Motor neuron (in vitro differentiated cells): ENCODE measurements at places on chromosomes 2 and 18.

DNA sequence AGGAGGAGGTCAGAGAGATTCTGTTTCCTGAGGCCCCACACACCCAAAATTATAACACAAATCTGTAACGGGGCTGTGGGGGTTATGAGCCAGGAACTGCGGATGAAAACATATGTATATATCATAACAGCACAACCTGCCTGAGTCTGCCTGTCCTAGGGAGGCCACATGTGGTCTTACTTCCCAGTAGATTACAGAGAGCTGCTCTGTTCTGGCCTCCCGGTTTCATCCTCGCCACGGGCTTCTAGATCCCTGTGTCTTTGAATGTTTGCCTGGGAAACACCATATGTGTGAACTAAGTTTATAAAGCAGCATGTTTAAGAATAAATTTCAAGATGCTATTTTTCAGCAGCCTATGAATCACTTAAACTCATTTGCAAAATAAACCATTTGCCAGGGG lies 124.0 kb downstream of the TMEM200C start:
- peak; percentile 33 for ATAC-seq

DNA sequence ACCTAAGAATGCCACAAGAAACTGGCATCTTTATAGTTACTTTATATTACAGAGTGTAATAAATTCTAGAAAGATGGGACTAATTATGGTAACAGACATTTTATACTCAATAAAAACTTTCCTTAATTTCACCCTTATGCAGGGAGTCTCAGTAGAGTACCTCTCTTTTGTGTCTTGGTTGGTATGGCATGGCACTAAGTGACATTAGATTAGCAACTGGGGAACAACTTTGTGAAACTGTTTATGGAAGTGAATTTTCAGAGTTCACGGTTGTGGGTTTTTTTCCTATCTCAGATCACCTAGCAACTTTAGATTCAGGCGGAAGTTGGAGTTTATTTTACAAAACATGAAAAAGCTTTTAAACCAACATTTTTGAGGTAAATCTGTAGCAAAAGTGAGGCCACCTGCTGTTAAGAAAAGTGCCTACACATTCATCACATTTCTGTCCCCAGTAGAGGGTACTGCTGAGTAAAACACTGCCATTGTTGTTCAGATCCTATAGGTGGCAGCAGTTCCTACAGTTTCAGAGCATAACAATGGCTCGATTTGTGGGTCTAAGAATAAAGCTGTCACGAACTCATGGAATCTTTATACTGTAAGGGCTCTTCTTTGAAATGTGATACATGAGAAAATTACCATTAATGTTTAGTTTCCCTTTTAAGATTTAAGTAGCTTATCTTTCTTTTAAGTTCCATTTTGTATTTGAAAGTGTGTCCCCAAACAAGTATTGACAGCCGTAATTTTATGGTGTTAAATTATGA lies 117.6 kb downstream of the CAMKMT start:
- peak; percentile 98 for ATAC-seq

DNA sequence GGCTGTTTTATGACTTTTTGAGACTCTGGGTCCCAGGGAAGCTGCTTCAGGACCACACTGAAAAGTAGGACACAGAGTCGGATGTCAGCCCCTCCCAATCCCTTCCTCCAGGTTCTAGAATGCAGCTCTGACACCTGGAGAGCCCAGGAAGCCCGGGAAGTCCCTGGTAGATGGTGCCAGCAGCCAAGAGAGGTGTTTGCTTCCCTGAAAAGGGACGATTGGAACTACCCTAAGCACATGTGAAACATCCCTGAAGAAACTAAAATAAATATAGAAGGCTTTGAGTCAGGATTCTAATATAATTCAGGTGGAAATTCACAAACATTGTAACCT lies 163.2 kb upstream of the CYRIA start:
- ATAC-seq: no peak

- no peak for ATAC-seq
These were observed 1.4 kb downstream of the KRCC1 start for GRCh38 chr2:88053934-88054781.

DNA sequence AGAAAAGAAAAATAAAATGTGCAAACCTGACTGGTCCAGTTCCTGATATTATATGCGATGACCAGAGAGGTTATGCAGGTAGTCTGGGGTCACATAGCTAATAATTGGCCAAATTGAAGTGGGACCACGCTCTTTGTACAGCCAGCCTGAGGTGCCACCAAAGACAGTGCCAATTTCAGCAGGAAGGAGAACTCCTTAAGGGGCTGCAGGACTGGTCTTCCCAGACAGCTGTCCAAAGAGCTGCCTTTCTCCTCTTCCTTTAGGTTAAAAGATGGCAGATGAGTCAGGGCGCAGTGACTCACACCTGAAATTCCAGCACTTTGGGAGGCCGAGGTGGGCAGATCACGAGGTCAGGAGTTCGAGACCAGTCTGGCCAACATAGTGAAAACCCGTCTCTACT lies 95.5 kb downstream of the ACKR3 start:
- ATAC-seq: no peak

DNA sequence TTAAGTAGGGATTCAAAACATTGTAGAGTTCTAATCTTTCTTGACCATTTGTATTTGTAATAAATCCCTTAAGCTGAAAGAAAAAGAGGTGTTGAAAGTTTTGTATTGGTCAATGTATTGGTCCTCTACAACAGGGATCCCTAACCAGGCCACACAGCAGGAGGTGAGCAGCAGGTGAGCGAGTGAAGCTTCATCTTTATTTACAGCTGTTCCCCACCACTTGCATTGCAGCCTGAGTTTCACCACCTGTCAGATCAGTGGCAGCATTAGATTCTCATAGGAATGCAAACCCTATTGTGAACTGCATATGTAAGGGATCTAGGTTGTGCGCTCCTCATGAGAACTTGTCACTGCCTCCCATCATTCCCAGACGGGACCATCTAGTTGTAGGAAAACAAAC lies 715.7 kb upstream of the NXPH2 start:
- ATAC-seq: no peak

GRCh38 chr2:128545085-128545484 lies 226.4 kb upstream of the HS6ST1 start:
- ATAC-seq: no peak

DNA sequence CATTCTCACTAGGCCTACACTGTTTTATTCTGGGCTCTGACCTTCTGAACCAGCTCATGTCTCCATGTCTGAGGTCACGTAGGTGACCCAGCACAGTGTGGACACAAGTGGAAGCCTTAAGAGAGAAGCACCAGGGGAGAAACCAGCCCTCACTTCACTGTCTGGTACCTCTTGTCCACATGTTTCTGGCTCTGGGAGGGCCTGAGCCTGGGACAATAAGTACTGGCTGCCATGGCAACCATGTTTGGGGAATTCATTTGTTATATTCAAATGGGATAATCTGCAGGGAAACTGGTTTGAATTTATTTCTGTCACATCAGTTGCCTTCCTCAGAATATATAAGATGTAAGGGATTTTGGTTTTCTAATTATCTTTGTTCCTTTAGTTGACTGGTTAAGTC lies 23.3 kb downstream of the MYO3B start:
- ATAC-seq: peak; percentile 38

DNA sequence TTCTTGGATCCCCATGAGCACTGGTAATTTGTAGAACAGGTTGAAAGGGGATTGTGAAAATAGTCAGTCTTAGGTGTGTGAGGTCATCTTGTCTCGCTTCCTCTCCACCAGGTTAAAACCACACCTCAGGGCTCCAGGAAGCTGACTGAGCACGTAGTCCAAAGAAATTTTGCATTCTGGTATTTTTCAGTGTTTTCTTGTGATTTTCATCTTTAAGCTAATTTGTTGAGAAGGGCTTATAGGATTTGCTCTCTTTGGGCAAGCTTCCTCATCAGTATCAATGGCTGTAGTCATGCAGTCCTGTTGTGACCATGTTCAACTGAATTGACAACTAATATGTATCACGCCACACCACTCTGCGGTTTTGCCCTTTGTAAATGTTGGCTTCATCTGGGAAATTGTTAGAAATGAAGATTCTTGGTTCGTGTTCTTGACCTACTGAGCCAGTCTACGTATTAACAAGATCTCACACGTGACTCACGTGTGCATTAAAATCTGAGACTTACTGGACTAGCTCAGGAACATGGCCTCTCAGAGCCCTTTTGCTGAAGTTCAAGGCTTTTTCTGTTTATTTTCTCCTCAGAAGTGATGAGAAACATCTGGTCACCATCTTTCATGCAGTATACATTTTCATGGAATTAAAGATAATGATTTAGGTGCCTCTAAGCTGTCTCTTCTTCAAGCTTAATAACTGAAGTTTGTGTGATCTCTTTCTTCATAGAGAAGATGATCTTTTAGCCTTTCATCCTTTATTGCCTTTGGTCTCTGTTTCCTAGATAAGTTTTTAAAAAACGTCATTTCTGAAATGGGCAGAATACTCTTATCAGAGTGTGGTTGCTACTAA lies 32.8 kb downstream of the FMNL2 start:
- no peak for ATAC-seq

GRCh38 chr18:80119111-80119510 lies 10.0 kb downstream of the ADNP2 start:
- ATAC-seq: peak; percentile 46

GRCh38 chr18:1133541-1133940 lies 228.9 kb downstream of the ADCYAP1 start:
- no peak for ATAC-seq

DNA sequence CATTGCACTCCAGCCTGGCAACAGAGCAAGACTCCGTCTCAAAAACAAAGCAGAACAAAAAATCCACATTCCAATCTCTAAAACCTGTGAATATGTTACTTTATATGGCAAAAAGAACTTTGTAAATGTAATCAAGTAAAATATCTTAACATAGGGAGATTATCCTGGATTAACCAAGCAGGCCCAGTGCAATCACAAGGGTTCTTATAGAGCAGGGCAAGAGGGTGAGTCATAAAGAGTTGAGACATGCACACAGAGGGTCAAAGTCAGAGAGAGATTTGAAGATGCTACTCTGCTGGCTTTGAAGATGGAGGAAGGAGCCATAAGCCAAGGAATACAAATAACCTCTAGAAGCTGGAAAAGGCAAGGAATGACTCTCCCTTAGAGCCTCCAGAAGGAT lies 60.9 kb upstream of the SLC9A2 start:
- no peak for ATAC-seq

- no peak for ATAC-seq
These were observed 46.2 kb downstream of the MEIS1 start for GRCh38 chr2:66481100-66481549.

DNA sequence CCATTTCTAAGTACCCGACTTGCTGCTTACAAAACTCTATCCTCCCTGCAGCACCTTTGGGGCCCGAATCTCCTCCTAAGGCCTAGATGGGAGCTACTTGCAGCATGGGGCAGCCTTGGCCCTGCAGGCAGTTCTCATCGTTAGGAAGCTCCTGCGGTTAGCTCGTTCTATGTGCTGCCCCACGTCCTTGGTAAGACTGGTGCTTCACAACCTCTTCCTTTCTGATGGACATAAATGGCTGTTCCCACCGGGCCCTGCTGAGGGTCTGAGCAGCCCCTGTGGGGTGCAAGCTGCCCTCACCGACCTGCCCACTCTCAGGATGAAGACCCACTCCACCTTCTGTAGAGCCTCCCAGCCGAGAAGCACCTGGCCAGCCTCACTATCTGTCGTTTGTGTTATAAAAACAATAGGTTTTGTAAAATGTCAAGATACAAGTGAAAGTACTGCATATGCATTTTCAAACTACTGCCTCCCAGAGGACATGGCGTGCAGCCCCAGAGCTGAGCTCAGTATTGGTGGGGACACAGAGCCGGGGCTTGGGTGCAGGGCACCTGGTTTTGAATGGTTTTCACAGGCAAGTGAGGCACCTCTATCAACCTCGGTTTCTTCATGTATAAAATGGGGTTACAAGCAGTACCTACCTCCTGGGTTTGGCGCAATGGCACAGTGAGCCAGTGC lies 19.4 kb downstream of the OTOF start:
- ATAC-seq: no peak

DNA sequence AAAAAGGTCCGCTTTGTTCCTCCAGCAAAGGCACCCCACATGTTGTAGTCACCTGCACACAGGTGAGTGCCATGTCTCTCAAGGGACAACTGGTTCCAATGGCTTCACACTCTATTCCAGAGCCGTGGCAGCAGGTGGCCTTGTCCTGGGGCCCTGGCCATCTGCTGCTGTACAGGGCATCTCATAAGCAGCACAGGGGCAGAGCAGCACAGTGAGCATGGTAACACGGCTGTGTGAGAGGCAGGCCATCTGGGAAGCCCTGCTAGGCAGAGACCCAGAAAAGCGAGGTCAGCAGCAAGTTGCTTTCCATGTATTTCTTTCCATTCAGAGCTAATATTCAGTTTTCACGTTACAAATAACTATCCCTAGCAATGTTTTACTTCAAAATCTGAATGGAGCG lies 54.7 kb downstream of the CMPK2 start:
- no peak for ATAC-seq

DNA sequence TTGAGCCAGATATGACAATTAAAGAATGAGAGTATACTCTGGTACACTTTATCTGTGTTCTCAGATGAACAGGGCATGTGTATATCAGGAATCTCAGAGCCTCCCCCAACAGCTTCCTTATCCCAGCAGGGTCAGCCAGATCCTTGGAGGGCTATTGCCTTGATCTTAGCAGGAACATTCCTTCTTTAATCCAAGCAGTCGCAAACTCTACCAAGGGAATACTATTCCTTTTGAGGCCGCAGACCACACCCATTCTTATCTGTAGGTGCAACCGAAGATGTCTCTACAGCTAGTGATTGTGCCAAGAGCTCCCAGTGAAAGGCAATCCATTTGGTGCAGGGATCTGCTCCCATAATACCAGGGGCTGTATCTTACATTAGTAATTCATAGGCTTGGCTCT lies 118.3 kb upstream of the DOK6 start:
- ATAC-seq: no peak

DNA sequence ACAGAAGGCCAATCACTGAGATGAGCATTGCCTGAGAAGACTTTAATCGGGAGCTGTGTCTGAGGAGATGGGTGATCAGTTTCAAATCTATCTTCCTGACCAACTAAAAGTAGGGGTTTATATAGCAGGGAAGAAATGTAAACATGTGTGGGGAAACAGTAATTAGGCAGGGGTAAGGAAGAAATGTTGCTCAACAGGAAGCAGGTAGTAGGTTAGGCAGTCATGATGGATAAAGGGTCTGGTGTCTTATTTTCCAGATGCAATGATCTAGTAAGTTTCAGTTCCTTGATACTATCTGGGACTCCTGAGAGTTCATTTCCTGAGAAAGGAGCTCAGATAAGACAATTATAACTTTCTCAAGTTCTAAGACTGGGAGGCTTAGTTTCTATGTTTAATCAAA lies 33.8 kb upstream of the DNAJC10 start:
- ATAC-seq: no peak

DNA sequence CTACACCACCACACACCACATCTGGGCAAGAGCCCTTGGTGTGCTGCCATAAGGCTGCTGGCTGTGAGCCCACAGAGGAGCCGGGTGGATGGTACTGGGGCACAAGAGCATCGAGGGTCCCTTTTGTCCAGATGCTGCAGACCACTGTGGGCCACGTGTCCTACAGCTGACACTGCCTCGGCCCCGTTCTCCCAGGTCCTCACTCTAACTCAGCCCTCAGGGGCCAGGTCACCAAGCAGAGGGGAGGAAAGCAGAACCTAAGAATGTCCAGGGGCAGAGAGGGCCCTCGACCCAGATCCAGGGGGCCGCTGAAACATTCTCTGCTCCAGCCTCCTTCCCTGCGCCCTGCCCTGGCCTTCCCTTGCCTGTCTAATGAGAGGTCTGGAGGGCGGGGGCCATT lies 91.7 kb upstream of the ASB18 start:
- no peak for ATAC-seq

GRCh38 chr2:169776252-169776761 lies 22.4 kb upstream of the SSB start:
- no peak for ATAC-seq

- ATAC-seq: no peak
These were observed 204.5 kb downstream of the ZFP36L2 start for GRCh38 chr2:43021791-43022509.
